ENCODE measurements at places on chromosomes 11 and 22.

- H3K27me3 ChIP-seq: no peaks in the 10 kb centered on the region
- no peak overlapping the region for H3K4me3 ChIP-seq
- DNase-seq: no peak
- no peaks in the 10 kb centered on the region for H3K4me1 ChIP-seq
- no peaks in the 10 kb centered on the region for H3K36me3 ChIP-seq
- no peak overlapping the region for H3K27ac ChIP-seq
Observed at GRCh38 chr22:16777284-16777924, 47.8 kb downstream of the XKR3 start.

DNA sequence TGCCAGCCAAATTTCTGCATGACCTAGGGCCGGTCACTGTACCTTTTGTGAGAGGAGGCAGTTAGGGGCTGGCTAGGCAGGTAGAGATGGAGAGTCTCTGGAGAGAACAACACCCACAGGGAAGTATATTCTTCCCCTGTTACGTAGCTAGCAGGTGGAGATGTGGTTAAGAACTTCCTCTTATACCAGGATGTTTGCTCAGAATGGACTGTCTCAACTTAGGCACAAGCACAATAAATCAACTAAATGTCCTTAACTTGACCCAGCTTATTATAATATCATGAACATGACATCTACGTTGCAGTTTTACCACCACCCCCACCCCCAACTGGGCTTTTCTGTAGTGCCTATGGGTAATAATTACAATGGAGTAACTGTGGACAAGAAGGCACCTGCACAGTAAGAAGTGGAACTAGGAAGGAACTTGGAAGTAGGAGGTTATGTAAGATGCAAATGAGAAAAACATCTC is 60.7 kb upstream of the MPEG1 start:
- H3K4me3 ChIP-seq: no peak overlapping the region
- H3K36me3 ChIP-seq: no peaks in the 10 kb centered on the region
- no peaks in the 10 kb centered on the region for H3K4me1 ChIP-seq

DNA sequence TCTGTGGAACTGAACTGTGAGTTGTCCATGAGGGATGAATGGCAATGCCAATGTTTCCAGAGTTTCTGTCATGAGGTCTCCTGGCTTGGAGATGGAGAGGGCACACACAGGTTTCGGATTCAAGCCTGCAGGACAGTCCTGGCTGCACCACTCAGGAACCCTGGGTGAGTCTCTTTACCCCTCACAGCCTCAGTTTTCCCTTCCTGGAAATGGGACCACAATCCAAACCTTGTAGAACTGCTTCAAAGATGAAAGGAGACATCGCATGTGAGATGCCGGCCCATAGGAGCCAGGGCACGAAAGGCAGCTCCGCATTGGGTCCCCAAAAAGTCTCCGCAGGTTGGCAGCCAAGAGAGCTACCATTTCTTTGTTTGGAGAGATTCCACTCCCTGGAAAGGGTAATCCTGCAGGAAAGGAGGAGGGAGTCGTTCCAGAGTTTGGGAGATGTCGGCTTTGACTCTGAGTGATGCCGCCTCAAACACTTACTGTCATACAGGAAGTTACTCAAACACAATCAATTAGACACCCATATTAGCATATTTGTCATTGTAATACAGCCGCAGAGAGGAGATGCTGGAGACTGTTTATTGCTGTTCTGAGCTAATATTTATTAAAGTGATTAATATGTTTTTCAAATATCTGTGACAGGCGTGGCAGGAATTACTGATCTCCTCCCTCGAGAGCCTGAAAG is 318.3 kb downstream of the MN1 start:
- no peaks in the 10 kb centered on the region for H3K27me3 ChIP-seq
- H3K27ac ChIP-seq: no peak overlapping the region
- no peak for DNase-seq
- no peak overlapping the region for H3K4me3 ChIP-seq
- H3K36me3 ChIP-seq: no peaks in the 10 kb centered on the region
- H3K4me1 ChIP-seq: peaks cover 6% of the 10 kb centered on the region

- H3K36me3 ChIP-seq: no peaks in the 10 kb centered on the region
- no peaks in the 10 kb centered on the region for H3K27me3 ChIP-seq
- no peak overlapping the region for H3K4me3 ChIP-seq
- no peak overlapping the region for H3K27ac ChIP-seq
Observed at GRCh38 chr11:47132490-47132889, 44.2 kb downstream of the ARFGAP2 start.

GRCh38 chr11:128872094-128872493 is 5.0 kb upstream of the KCNJ1 start:
- H3K27ac ChIP-seq: no peak overlapping the region
- H3K4me1 ChIP-seq: no peaks in the 10 kb centered on the region
- H3K4me3 ChIP-seq: no peak overlapping the region
- H3K36me3 ChIP-seq: no peaks in the 10 kb centered on the region

GRCh38 chr11:16792426-16792825 is 54.0 kb downstream of the C11orf58 start:
- no peak for DNase-seq
- H3K27me3 ChIP-seq: no peaks in the 10 kb centered on the region
- H3K4me1 ChIP-seq: peaks cover 5% of the 10 kb centered on the region

- no peaks in the 10 kb centered on the region for H3K27me3 ChIP-seq
- DNase-seq: no peak
- no peaks in the 10 kb centered on the region for H3K4me1 ChIP-seq
- no peaks in the 10 kb centered on the region for H3K36me3 ChIP-seq
Observed at GRCh38 chr11:128399251-128400121, 187.9 kb downstream of the ETS1 start.

DNA sequence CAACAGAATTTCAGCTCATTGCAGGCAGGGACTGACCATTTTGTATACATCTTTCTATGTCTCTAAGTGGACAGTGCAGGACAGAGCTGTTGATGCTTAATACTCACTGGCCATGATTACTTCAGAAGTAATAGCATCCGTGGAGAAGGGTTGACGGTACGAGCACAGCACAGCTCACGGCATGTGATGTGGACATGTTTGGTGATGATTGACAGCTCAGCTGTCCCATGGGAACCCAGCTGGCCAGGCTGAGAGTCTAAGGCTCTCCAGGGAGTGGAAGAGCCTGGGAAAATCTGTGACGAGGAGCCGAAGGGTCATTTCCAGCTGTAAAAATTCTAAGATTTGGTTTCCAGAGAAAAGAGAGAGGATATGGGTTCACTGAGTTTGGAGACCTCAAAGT is 198.2 kb downstream of the SNX19 start:
- DNase-seq: no peak
- H3K4me3 ChIP-seq: no peak overlapping the region
- H3K4me1 ChIP-seq: peaks cover 18% of the 10 kb centered on the region
- no peaks in the 10 kb centered on the region for H3K36me3 ChIP-seq
- H3K27ac ChIP-seq: no peak overlapping the region

DNA sequence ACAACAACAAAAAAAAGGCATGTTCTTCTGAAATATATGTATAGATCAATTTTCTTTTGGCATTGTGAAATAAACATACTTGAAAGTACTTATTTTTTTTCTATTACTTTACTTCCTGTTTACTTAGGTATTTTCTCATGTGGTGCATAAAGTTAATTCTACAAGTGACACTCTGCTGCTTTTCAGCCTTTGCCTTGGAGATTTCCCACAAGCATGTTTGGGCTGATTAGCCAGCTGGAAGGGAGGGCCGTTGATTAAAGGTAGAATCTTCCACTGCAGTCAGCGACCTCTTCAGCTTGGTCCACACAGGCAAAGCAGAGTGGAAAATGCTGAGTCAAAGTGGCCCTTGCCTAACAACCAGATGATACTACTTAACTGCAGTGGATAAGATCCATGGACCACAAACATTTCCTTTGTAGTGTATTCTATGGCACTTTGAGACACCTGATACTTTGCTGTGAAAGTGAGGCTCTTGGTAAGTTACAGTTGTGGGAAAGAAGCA is 176.0 kb downstream of the ARHGAP42 start:
- H3K36me3 ChIP-seq: no peaks in the 10 kb centered on the region
- H3K4me1 ChIP-seq: no peaks in the 10 kb centered on the region
- no peak for DNase-seq
- H3K27me3 ChIP-seq: no peaks in the 10 kb centered on the region

DNA sequence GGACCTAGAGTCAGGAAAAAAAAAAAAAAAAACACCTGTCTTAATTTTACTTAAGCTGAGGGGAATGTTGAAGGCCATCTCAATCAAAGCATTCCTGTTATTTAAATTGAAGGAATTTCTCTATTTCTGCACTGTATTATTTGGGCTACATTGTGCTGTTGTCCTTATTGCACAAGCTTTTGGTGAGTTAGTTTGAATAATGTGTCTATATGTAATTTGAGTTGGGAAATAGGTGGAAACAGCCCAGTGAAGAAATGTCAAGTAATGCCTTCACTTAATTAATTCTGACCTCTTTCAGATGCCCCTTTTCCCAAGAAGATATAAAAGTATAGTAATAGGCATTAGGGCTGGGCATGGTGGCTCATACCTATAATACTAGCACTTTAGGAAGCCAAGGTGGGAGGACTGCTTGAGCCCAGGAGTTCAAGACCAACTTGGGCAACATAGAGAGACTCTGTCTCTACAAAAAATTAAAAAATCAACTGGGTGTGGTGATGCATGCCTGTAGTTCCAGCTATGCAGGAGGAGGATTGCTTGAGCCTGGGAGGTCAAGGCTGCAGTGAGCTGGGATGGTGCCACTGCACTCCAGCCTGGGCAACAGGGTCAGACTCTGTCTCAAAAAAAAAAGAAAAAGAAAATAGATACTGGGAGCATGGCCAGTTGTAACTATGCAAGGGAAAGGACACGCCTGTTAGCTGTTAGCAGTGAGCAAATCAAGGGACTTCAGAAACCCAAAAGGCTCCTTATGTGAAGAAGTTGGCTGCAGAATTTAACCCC is 34.9 kb downstream of the OR10A6 start:
- H3K36me3 ChIP-seq: peaks cover 13% of the 10 kb centered on the region
- no peak overlapping the region for H3K27ac ChIP-seq
- no peak overlapping the region for H3K4me3 ChIP-seq
- no peak for DNase-seq

DNA sequence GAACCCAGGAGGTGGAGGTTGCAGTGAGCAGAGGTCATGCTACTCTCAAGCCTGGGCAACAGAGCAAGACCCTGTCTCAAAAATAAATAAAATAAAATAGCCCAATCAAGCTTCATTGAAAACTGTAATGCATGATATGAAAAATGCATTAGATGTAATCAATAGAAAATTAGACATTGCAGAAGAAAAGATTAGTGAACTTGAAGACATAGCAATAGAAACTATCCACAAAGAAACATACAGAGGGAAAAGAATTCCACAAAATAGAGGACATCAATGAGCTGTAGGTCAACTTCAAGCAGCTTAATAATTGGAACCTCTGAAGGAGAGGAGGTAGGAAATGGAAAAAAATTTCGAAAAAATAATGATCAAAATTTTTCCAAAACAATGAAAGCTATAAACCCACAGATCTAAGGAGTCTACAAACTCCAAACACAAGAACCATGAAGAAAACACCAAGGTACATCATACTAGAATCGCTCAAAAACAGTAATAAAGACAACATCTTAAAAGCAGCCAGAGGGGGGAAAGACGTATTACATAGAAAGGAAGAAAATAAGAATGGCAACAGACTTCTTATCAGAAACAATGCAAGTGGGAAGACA is 104.2 kb downstream of the WNT7B start:
- no peak overlapping the region for H3K27ac ChIP-seq
- no peaks in the 10 kb centered on the region for H3K36me3 ChIP-seq
- H3K4me3 ChIP-seq: no peak overlapping the region
- DNase-seq: no peak
